ENCODE measurements at places on chromosomes 7 and 10.

DNA sequence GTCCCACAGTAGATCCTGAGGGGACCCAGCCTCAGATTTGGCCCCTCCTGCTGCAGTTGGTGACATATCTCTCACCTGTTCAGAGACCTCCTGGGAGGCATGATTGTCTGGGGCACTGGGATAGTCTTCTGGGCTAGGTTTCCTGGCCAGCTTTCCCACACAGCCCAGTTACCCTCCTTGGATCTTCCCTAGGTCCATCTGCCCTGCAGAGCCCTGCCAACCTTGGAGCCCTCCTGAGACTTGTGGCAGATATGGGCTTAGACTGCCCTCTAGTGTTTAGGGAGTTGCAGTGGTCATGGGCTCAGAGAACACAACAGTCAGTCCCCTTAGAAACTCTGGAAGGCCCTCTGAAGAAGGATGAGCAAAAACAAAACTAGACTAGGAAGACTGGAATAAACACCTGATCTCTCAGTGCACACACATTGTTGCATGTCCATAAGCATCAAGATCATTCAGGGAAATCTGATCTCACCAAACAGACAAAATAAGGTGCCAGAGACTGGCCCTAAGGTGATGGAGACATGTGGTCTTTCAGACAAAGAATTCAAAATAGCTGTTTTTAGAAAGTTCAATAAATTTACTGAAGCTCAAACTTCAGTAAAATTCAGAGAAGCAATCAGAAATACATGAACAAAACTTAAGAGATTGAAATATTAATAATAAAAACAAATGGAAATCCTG is 324.6 kb downstream of the ATRNL1 start:
- DNase-seq, result peak; percentile 58

DNA sequence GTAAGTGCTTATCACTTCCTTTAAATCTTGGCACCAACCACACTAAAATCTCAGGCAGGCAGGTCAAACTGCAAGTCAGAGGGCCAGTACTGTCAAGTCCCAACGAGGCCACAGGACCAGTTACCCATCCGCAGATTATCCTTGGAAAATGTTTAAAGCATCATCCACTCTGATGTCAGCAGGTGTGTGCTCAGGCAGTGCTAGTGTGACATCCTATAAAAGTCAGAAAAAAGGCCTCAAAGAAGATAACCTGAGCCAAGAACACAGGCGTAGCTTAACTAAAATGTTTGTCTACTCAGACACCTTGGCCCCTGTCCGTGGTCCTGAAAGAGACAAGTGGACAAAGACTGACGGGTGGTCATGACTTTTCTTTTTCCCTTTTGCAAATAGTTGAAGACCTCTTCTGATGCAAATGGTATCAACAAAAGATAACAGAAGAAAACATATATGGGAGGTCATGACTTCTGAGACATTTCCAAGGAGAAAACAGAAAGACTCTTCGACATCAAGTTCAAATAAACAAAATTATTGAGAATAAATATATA is 309.3 kb downstream of the KCNMA1 start:
- DNase-seq, result peak; percentile 47

DNA sequence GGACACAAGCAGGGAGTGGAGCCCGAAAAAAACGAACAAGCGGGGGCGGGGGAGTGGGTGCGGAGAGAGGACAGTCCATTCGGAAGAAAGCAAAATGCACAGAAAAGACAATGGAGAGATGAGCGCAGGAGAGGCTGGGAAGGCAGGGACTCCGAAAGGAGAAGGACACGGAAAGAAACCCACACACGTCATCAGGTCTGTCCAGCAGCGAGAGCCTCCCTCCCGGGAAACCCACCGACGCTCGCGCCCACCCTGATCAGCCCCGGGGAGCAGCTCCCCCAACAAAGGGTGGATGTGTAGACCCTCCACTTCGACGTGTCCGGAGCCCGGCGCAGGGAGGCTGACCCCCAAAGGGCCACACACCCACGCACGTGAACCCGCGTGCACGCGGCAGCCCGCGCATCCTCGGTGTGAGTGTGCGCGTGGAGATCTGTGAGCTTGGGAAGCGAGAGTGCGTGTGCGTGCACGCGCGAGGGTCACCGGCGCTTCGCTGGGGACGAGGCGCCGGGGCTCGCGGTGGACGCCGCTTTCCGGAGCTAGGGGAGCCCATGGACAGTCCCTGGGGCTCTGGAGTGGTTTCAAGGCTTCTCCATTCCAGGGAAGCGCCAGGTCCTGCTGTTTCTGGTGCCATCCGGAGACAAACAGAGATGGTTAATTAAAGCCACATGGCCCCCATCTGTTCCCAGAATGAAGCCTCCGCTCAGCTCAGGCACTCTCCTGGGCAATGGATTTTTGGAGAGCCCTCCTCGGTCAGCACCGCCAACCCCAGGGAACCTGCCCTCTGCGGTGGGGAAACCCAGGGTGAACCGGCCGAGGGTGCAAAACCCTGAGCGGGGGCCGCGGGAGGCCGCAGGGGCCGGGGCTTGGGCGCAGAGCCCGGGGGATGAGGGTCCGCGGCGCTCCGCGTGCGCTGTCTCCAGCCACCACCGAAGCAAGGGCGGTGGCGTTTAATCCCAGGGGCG is 916 bp downstream of the LAMB1 start:
- DNase-seq, result peak; percentile 38

DNA sequence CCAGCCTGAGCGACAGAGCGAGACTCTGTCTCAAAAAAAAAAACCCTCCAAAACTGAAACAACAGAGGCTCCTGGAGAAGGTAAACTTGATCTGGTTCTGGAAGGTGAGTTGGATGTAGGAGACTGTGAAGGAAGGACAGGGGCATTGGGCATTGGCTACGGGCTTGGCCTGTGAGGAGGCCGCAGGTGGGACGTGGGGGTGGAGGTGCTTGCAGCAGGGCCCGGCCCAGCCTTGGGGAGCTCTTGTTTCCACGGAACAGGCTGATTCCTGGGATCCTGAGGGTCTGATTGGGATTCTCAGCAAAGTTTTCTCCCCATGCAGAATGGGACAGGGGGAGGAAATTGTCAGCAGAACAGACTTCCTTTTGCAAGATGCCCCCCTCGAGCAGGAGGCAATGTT is 30.6 kb downstream of the IL15RA start:
- no peak for DNase-seq

DNA sequence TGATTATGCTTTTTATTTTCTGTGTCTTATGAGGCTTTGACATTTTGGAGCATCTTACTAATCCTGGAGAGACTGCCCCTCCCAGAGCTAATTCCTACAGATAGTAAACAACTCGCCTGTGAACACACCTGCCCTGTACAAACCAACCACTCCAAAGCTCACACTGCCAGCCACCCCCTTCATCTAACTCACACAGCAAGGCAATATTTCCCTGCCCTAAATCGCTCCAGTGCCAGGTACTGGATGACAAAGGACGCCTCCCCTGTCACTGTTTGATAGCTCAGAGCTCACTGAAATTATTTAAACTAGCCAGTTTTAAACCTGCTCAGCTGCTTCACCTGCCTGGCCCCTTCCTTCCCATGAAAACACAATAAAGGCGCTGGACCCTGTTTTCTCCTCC is 535.1 kb upstream of the CELF2 start:
- DNase-seq, result no peak

GRCh38 chr10:75345738-75346137 is 55.8 kb downstream of the ZNF503 start:
- no peak for DNase-seq

DNA sequence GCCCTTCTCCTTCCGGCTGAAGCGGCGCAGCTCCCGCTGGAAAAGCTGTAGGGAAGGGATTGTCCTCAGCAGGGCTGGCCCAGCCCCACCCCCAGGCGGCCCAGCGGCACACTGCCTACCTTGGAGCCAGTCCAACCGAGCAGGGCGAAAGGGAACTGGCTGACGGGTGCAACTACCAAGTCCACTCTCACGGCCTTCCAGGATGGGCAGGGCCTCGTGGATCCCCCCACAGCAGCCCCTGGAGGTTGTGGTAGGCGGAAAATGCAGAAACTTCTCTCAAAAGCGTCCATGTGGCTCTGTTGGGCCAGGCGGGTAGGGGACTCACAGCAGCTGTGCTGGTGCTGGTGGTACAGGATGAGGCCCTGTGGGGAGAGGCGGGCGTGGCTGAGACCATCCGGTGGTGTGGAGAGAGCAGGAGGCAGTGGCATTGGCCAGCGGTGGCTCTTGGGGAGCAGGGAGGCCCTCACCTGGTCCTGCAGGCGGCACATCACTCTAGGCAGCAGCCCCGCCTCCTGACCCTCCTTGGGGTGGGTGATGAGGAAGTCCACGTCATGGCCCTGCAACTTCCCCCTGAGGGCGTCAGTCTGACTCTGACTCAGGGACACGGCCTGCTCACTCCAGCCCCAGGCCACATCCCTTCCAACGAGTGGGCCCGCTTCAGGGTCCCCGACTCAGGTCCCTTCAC is 8.4 kb upstream of the PGAM2 start:
- DNase-seq, result peak; percentile 76

DNA sequence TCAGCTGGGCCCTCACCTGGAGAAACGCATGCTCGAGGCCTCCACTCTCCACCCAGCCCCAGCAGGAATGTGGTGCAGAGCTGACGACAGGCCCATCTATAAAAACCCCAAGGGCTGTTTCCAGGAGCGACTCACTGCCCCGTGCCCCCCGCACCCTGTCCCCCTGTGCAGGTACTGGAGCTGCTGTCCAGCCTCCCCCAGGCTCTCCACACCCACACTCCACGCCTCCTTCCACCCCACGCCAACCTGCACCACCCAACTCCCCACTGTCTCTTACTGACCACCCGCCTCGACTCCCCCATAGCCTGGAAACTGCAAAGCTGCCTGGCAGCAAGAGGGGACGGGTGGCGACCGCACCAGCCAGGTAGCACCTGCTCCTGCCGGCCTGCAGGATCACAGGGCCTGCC is 43.3 kb downstream of the DIP2C start:
- no peak for DNase-seq

DNA sequence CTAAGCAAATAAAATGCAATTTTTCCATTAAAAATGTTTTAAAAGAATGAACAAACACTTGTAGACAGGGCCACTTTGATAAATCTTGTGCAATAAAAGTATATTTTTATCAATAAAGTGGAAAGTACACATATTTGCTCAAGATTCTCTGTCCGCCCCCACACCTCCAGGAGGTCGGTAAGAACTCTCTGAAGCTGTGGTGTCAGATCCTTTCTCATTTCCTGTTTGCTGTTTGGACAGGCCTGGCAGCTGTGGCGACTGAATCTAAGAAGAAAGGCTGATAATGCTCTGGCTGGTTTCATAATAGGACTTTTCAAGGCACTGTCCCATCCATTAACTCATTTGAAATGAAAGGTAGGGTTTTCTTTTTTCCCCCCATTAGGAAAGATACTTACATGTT is 15.3 kb upstream of the ASB4 start:
- DNase-seq, result peak; percentile 64

GRCh38 chr7:100539436-100540006 is 518 bp downstream of the AGFG2 start:
- no peak for DNase-seq

GRCh38 chr10:78819361-78820006 is 249.3 kb upstream of the ZMIZ1 start:
- DNase-seq, result no peak

- DNase-seq, result no peak
These were observed 10.0 kb downstream of the HPS1 start for GRCh38 chr10:98436704-98437103.

DNA sequence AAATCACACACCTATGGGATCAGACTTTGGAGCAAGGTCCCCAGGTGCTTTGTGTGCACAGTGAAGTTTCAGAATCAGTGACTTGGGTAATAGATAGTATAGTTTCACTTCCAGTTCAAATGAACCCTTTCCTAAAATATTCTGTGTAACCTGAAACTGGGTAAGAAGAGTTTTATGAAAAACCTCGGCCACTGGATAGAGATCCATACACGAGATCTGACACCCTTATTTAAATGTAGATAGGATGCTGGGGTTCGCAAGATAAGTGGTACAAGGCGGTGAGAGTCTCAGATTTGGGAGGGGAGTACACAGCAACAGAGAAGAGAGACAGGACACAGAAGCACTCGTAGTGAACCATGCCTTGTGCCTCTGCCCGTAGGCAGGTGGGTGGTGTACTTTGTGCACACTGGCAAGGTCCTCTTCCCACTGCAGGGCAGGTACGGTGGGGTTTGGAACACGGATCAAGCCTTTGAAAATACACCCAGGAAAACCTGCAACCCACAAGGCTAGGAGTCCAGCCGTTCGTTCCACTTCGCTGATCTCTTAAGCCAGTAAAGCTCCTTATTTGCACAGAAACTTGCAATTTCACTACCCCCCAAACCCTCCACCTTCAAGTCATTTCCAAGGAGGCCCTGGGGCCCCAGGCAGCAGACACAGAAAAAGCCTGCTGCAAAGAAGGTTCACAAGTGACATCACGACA is 162.8 kb downstream of the USP6NL start:
- DNase-seq, result no peak

GRCh38 chr10:35027567-35027966 is 62.6 kb downstream of the CUL2 start:
- peak; percentile 59 for DNase-seq

GRCh38 chr7:64868499-64868898 is 34.6 kb upstream of the ZNF273 start:
- no peak for DNase-seq

GRCh38 chr7:150902078-150903033 is 50.0 kb downstream of the AOC1 start:
- DNase-seq, result no peak

Measured in cardiac fibroblast (primary cell).